Fibroblast of skin of abdomen (primary cell): ENCODE measurements at places on chromosomes 2 and 18.

GRCh38 chr2:43090317-43090716, 136.1 kb downstream of the ZFP36L2 start:
- DNase-seq: no peak

GRCh38 chr2:236940497-236940896, 145.2 kb upstream of the COPS8 start:
- DNase-seq: no peak

- no peak for DNase-seq
Observed at GRCh38 chr2:128442891-128443302, 124.2 kb upstream of the HS6ST1 start.

- DNase-seq: no peak
Observed at GRCh38 chr18:43350176-43350575, 72.9 kb upstream of the SYT4 start.

GRCh38 chr2:172273910-172274571, 153.3 kb upstream of the ITGA6 start:
- DNase-seq: no peak

- no peak for DNase-seq
Observed at GRCh38 chr2:211513446-211513845, 957.0 kb downstream of the CPS1 start.

- DNase-seq: peak; percentile 82
Observed at GRCh38 chr2:40384714-40385113, 67.2 kb downstream of the SLC8A1 start.

DNA sequence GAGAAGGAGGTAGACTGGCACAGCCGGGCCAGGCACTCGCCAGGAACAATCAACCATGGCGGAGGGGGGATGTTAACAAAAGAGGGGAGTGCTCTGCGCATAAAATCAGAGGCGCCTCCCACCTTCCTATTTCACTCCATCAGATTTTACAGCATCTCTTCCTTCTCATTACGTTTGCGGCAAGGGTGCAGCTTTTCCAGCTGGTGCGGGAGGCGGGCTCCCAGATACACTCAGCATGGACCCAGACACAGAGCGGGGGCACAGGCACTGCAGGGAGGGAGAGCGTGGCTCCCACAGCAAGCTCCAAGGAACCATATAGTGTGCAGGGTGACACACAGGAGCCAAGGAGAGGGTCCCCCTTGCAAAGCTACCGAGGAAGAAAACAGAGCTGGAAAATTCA, 176.3 kb downstream of the EIPR1 start:
- DNase-seq: no peak

- no peak for DNase-seq
Observed at GRCh38 chr2:3434654-3435053, 55.2 kb downstream of the TRAPPC12 start.

DNA sequence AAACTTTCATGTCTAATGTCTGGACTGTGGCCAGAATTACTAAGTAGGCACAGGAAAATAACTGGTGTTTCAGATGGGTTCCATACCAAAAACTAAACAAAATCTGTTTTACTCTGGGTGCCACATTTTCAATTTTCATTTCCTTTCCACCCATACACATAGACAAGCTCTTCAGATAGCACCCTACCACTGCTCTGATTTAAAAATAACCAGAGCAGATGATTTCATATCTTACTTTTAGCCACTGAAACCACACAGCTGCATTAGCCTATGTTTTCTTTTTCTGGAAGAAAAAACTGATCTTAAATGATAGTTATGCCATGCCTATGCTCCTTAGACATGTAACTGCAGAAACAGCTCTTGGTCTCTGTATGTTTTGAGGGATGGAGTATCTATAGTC, 647.6 kb downstream of the CPS1 start:
- no peak for DNase-seq

- DNase-seq: peak; percentile 84
Observed at GRCh38 chr2:181374781-181375675, 82.2 kb upstream of the ITGA4 start.

- DNase-seq: no peak
Observed at GRCh38 chr2:2575181-2575577, 244.1 kb upstream of the MYT1L start.

- no peak for DNase-seq
Observed at GRCh38 chr18:61019338-61020301, 313.6 kb upstream of the CDH20 start.

- no peak for DNase-seq
Observed at GRCh38 chr2:195912079-195912478, 156.6 kb downstream of the DNAH7 start.

GRCh38 chr2:70837980-70838925, 2.6 kb upstream of the CD207 start:
- DNase-seq: no peak

- no peak for DNase-seq
Observed at GRCh38 chr2:166042356-166042755, 85.5 kb downstream of the SCN1A start.

- no peak for DNase-seq
Observed at GRCh38 chr2:152019732-152020131, 79.1 kb downstream of the CACNB4 start.

DNA sequence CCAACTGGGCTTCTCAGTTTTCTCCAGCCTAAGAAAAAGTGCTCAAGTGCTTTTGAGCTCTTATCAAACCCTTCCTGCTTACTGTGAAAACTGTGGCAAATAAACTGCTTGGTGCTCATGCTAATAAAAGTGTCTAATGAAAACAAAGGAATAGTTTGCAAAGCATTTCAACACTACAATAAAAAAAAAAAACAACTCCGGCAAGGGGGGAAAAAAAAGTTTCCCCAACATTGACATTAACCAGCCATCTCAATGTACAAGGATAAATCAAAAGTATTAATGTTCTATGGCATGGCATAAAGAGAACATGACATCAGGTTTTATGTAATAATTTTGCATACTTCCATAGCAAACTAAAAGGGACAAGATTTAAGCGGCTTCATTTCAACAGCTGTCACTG, 14.7 kb upstream of the STPG4 start:
- no peak for DNase-seq

DNA sequence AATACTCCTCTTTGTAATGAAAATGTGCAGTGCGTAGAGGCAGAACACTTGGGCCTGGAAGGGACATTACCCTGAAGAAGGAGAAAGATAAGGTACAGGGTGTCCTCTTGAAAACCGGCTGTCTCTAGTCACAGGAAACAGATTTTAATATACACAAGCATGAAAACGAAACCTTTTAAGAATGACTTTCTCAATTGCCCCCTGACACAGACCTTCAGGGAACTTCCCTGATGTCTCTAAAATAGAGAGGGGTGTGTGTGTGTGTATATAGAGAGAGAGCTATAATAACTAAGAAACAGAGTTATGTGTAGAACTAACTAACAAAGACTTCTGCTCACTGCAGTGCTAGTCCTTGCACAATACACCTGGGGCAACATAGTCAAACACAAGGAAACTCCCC, 780.0 kb downstream of the CNTNAP5 start:
- DNase-seq: no peak

GRCh38 chr2:99338029-99338585, 918 bp downstream of the EIF5B start:
- peak; percentile 3 for DNase-seq

DNA sequence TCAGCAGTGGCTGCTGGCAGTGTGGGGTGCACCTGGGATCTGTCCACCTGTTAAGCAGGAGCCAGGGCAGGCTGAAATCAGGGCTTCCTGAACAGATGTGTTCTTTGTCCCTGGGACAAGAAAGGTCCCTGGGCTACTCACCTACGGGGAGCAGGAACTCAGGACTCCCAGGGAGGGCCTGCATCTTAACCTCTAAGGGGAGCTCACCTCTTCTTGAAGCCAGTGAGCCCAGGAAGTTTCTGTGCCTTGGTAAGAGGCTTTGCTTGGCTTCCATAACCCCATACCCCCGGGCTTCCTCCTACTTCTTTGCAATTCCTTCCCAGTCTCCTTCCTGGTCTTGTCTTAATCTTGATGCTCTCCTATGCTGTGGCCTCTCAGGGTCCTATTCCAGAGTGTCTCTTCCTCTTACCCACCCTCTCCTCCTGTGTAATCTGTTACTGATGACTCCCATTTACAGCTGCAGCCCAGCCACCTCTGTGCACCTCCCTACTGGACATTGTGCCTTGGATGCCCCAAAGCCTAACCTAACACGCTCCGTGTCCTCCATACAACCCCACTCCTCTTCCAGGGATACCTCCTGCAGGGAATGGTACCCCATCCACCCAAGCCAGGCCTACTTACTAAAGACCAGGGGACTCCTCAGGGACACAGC, 55.7 kb upstream of the MAPRE3 start:
- no peak for DNase-seq

DNA sequence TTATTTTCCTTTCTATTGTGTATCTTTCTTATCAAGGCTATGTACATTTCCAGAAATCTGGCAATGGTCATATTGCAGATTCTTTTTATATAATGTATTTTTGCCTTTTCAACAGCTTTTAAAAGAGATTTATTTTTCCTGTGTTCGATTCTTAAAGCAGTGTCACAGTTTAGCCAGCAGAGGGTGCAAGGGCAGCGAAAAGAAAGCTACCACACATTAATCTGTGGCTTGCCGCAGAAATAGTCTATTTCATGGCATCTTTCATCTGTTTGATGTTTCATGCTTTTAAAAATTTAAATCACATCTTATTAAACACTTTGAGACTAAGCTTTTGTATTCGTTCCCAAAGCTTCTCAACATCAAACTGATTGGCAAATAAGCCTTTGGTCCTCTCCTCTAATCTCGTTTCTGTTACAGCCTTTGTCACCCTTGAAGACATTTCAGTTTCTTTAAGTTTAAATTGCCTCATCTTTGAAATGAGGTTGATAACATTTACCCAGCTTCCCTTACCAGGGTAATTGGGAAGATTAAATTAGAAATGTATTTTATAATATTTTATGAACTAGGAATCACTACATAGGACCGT, 73.3 kb downstream of the PIK3C3 start:
- DNase-seq: peak; percentile 47

GRCh38 chr2:158228943-158229508, 127.3 kb downstream of the UPP2 start:
- no peak for DNase-seq

DNA sequence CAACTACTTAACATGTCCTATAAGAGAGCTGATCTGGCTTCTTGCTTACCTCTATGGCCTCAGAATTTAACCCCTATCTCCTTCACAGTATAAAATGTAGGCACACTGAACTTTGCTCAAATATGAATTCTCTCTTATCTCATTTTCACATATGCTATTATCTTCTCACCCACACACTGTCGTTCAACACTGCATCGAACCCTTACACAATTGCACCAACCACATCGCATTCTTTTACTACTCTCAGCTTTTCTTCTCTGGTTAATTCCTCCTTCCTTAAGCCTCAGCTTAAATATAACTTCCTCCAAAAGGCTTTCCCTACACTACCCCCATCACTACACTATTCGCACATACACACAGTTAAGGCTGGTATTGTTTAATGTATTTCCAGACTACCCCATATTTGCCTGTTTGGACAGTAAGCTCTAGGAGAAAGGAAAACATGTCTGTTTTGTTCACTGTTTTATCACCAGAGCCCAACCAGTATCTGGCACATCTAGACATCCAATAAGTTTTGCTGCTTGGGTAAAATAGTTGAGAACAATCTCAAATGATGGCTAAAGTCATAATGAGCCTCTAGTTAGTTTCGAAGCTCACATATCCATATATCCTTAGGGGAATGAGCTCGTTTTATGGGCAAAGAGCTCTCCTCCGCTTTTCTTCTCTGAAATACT, 47.7 kb downstream of the HIBCH start:
- no peak for DNase-seq

DNA sequence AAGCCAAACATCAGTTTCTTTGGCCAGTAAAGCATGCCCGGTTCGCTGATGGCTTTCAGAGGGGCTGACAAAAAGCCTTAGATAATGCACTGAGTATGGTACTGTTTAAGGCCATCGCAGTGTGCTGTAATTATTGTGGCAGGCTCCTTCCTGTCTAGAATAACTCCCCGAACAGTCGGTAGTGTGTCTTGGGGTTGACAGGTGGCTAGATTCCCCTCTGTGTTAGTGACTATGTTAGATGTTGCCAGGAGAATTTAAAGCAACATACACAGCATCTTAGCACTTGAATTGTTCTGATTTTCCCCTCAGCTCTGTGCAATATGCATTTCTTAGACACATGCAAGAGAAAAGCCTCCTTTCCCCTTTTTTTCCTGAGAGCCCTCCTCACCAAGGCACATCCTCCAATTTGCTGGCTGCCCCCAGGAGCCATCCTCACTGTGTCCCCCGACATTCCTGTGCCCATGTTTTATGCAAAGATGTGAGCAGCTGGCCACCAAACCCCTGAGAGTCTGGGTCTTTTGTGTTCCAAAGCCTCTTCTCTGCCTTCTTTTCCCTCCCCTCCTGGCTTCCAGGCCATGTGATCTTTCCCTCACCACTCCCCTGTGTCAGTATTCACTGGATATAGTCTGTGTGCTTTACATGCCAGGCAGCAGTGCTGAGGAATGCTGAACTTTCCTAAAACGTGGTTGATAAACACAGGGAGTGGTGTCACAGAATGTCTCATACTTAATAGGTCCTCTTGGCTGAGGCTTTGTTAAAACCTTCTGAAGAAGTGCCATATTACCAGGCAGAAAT, 331.5 kb downstream of the HRH4 start:
- DNase-seq: peak; percentile 4

- DNase-seq: no peak
Observed at GRCh38 chr2:15511686-15512085, 49.4 kb downstream of the NBAS start.

GRCh38 chr2:96148410-96149217, 3.4 kb upstream of the DUSP2 start:
- peak; percentile 85 for DNase-seq

GRCh38 chr2:170493426-170494097, 221.6 kb upstream of the SP5 start:
- DNase-seq: peak; percentile 53

GRCh38 chr2:117997872-117998454, 15.9 kb downstream of the CCDC93 start:
- DNase-seq: no peak

DNA sequence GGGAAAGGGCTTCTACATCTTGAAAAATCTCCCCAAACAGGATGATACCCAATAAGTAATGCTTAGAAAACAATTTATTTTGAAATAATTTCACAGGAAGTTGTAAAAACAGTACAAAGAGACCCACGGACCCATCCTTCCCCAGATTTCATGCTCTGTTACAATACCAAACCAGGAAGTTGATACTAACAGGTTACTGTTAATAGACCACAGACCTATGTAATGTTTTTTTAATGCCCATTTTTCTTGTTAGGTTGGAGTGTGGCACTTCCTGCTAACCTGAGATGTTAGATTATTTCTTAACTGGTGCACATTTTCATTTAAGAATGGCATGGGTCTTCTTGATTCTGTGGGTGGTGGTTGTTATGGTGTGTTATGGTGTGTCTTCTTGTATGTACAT, 21.4 kb upstream of the MGAT5 start:
- no peak for DNase-seq

- DNase-seq: peak; percentile 14
Observed at GRCh38 chr2:63424329-63425078, 163.8 kb downstream of the WDPCP start.

GRCh38 chr2:7929281-7929680, 752.6 kb upstream of the ID2 start:
- DNase-seq: no peak
